Stimulated activated CD4-positive, alpha-beta T cell treated with anti-CD3 and anti-CD28 coated beads, Interleukin-2, amount 100 ng/mL, for 24 hours (primary cell): ENCODE measurements at places on chromosomes 7 and 10.
A peak's percentile ranks its signal among the peaks of the same experiment; 100 is the strongest.

- DNase-seq = no peak
These were observed 232.8 kb downstream of the SKAP2 start for GRCh38 chr7:26631601-26632000.

DNA sequence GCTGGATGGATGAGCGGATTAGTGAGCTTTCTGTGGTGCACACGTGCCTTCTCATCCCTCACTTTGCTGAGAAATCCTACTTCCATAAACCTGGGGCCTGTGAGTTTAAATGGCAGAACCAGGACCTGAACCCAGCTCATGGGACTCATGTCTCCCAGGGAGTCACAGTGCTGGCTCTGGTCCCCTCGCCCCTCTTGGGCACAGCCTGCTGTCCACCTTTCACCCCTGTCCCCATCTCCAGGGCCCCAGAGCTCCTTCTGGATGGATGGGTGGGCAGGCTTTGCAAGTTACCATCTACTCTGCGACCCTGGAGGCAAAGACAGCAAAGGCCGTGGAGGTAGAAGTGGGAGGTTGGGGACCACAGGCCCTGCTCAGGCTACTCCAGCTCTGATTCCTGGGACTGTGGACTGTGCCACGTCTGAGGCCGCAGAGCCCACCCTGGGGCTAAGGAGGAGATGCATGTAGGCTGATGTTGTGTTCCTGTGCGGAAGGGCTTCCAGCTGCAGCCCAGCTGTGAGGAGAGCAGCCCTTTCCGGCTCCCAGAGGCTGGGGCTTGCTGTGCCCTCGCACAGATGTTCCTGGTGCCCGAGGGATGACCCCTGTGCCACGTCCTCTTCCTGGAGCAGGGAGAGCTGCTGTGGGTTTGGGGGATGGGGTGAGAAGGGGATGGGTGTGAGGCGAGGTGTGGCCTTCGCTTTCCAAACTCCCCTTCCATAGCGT, 40.3 kb downstream of the PRF1 start:
- no peak for DNase-seq

DNA sequence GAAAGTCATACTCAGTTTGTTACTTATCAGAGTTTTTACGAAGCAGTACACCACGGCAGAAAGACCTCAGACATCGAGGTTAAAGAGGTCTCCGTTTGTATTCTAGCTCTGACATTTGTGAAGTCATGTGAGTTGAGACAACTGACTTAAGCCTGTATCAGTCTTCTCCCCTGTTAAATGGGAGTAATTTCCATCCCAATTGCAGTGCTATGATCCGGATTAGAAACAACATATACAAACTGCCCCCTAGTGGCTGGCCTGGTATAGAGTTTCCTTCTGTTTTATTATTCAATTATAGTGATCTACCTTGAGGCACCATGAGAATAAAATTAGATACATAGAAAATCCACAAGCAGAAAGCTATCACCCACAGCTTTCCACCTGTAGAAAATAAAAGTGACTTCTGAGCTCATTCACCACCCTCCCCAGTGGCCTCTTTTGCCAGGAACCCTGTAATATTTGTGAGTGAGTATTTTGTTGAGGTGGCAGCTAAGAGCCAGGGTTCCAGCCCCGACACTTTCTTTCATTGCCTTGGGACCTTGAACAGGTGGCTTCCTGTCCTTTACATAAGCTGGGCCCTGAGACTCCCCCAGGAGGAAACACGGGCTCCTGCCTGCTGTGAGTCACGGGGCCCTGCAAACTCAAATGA, 607.2 kb upstream of the MGMT start:
- no peak for DNase-seq

- DNase-seq = no peak
These were observed 223.0 kb downstream of the SORCS1 start for GRCh38 chr10:106941297-106942034.

- peak; percentile 86 for DNase-seq
These were observed 168.9 kb downstream of the NRF1 start for GRCh38 chr7:129780257-129780973.

DNA sequence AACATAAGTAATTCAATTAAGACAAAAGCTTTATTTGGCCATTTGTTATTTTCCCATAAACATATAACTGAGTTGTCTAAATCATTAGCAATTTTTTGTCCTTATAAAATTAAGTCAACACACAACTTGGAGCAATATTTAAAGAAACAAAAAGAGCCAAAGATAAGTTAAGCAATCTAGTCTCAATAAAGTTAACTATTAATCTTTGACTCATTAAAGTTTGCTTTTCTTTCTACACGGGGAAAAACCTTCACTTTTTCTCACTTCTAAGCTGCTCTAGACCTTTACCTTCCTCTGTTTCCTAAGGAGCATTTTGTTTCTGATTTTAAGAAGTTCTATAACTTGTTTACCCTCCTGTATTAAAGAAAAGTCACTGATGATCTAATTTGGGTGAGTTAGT, 867.1 kb upstream of the PHF14 start:
- DNase-seq = no peak

DNA sequence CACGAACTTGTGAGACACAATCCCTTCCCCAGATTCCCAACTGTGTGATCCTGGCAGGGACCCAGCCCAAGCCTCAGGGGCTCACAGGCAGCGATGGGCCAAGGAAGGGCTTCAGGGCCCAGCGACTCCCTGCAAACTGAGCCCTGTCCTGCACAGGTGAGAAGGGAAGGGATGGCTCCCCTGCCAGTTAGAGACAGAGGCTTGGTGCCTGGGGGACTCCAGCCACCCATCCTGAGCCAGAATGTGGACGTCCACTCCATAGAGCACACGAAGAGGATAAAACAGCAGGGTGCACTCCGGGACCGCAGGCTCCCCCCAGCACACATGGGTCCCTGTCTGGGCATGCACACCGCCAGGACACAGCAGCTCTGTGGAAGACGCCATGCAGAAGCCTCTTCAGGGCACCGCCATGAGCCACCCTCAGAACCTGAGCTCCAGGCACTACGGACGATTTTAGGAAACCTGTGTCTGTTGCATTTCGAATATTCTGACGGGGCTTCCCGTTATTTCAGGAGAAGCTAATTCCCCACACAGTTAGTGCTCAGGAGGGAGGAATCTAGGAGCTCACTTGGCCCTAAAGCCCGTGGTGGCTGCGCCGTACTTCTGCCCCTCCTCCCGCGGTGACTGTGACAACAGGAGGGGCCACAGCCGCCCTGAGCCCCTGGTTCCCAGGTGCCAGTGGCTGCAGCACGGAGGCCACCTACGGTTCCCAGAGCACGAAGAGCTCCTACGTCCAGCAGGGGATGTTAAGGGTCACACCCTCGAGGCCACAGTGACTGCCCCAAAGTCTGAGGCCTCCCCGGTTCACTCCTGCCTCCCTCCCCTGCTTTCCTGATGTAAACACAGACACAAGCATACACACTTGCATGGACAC, 326.0 kb downstream of the PTPRN2 start:
- no peak for DNase-seq

DNA sequence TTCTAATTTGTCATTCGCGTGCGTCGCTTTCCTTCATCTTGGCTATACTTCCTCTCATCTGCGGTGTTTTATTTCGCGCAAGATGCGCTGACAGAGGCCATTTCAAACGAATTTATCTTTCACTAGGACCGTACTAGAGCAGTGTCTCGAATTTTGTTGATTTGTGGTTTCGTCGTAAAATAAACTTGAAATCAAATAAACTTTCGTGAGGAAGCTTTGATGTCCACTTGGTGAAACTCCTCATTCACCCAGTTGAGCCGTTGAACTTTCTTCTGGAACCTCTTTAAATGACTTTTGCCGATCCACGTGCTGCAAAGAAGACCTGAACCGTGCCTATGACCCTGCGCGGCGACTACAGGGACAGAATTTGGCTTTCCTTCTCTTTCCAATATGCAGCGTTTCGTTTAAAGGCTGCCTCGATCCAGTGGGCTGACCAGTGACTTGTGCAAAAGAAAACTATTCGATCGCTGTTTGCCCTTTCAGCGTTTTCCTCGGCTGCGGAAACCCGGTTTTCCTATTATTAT, 163.9 kb upstream of the PPP1R3A start:
- no peak for DNase-seq

- no peak for DNase-seq
These were observed 1171.7 kb upstream of the LRRTM3 start for GRCh38 chr10:65754112-65754511.

DNA sequence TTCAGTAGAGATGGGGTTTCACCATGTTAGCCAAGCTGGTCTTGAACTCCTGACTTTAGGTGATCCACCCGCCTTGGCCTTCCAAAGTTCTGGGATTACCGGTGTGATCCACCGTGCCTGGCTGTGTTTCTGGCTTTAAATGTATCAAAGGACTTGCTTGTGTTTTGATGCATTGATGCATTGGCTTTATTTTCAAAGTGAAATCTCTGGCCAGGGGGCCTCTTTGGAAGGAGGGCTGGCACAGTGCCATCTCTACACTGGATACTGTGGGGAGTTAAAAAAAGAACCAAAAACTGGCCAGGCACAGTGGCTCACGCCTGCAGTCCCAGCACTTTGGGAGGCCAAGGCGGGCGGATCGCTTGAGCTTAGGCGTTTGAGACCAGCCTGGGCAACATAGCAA, 16.0 kb downstream of the MNX1 start:
- DNase-seq = no peak

GRCh38 chr10:71159892-71160291, 52.5 kb upstream of the UNC5B start:
- DNase-seq = no peak

DNA sequence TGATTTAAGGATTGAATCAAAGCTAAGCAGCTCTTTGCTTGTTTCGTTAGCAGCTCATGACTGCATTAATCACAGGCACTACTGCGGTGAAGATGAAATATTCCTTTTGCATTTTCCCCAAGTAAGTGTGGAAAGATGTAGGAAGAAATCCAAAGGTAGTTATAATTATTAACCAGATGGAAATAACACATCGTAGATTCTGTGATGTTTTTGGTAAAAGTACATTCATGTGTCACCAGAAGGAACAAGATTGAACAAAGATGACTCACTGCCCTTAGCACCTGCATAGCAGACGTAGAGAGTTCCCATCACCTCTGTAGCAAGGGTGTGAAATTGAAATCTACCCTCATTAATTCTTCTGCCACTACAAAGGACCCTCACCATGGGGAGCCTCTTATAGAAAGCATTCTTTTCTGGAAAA, 37.1 kb downstream of the SMURF1 start:
- no peak for DNase-seq

DNA sequence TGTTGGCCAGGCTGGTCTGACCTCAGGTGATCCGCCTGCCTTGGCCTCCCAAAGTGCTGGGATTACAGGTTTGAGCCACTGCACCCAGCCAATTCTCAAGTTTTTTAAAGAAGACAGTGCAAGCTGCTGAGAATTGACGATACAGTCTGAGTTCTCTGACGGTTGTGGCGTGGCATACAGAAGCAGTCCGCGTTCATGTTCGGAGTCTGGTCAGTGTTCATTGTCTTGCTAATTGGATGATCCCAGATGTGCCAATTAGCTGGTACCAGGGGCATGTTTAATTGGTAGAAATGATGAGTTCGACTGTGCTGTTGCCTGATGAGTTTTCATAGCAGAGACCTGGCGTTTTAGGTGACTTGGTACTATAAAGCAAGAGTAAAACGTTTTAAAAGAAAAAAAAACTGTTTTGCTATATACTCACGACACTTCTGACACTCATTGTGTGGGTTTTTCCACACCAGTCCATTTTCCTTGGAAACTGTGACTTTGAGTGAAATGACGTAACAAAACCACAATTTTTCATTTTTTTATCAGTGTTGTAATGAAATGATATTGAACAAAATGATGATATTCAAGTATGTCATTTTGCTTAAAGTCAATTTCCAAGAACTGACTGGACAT, 32.3 kb downstream of the CAMK1D start:
- DNase-seq = no peak

DNA sequence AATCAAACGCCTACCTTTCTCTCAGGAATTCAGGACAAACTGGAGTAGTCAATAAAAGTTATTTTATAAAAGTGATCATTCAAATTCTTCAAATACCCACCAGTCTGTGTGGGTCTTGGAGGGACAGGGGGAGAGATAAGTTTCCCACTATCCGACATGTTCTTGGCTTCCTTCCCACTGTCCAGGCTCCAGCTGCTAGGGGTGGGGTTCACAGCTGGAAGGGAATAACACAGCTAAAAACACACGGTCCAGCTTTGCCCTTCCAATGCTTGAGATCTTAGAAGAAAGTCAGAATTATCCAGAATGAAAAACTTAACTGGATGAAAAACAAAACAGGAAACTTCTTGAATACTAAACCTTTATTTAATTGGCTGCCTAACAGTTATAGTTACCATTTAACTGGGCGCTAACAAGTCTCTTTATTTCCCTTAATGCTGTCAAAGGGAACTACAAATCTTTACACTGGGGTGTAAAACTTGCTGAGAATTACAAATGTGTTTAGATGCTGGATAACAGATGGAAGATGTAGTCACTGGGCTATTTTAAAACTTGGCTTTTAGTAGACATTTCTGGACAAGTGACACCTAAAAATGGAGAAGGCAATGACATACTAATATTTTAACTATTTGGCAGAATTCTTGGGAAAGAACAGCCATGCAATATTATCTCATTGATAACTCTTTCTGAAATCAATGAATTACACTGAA, 172.8 kb upstream of the IMMP2L start:
- DNase-seq = no peak

- no peak for DNase-seq
These were observed 13.2 kb upstream of the HPSE2 start for GRCh38 chr10:99248824-99249223.

DNA sequence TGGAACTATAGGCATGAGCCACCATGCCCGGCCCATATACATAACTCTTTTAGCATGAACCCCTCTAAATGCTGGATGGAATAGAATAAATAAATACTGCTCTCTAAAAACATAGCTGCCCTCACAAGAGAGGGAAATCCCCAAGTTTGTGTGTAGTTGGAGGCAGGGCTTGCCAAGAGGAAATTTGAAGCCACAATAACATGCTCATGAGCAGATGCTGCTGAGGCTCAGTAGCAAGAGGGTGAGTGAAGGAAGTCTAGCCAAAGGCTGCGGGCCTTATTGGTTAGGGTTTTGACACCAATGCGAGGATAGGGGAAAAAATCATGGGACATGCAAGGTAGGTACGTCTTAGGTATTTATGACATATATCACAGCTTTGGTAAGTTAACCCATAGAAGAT, 17.3 kb downstream of the TPK1 start:
- DNase-seq = peak; percentile 26
